Anterior cingulate cortex (tissue), 58 donors: ENCODE measurements at places on chromosomes 2 and 18.

- DNase-seq: no peak
Measured at GRCh38 chr2:29260142-29260772, 145.0 kb downstream of the CLIP4 start.

- DNase-seq: no peak
Measured at GRCh38 chr2:159714247-159714930, 2.1 kb downstream of the MARCHF7 start.

DNA sequence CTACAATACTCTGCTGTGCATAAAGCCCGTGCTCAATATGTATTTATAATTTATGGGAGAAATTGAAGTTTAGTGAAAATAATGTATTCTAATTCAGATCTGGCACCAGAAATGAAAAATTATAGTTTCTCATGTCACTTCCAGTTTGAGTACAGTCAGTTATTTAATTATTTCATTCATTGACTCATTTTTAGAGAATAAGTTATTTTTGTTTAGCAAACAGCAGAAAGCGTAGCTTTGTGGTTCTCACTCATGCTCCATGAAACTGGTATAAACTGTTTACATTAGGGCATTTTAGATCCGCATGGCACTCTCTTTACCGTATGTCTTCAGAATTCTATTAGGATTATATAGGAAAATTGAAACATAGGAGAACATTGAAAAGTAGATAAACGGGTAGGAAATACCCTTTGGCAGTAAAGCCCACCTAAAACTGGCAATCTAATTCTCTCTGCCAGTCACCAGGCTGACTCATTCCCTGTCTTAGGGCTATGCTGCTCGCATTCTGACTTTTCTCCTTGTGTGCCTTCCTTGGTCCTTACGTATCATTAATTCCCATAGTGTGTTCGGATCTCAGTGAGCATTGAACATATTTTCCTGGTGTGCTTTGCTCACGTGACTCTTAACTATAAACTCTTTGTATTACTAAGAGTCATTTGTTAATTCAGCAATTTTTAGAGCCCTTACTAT, 106.0 kb downstream of the ZNF236 start:
- no peak for DNase-seq

GRCh38 chr2:102358496-102358895, 2.9 kb downstream of the IL18R1 start:
- DNase-seq: no peak

DNA sequence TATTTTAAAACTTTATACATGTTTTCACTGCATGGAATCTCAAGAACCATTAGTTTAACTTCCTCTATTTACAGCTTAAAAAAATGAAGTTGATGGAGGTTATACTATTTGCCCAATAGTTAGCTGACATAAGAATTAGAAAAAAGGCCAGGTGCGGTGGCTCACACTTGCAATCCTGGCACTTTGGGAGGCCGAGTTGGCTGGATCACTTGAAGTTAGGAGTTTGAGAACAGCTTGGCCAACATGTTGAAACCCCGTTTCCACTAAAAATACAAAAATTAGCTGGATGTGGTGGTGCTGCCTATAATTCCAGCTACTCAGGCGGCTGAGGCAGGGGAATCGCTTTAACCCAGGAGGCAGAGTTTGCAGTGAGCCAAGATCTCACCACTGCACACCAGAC, 125.1 kb upstream of the CDH19 start:
- no peak for DNase-seq

- DNase-seq: no peak
Measured at GRCh38 chr2:10448576-10449485, 704 bp upstream of the ODC1 start.

DNA sequence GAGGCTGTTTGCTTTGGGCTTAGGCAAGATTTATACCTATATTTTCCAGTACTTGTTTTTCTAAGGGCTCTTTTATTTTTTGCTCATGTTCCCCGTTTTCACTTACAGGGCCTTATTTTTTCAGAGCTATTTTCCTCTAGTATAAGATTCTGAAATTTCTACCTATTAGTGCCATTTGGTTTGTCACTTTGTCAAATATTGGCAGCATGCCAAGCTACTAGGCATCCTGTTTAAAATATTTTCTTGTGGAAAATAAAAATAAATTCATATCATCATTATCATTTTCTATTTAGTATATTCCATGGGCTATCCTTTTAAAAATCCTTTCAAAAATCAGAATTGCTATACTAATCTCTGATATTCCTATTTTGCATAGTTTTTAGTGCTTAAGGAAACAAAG, 64.8 kb upstream of the CHST9 start:
- no peak for DNase-seq

GRCh38 chr2:68916226-68916625, 36.5 kb downstream of the GKN2 start:
- DNase-seq: no peak
